Stomach (tissue), 19 donors: ENCODE measurements at places on chromosomes 5 and 9. TPM values are rescaled to one million over a fixed set of nuclear protein-coding genes. Genes with fewer than 3 reads are reported as not detected.
A peak's percentile ranks its signal among the peaks of the same experiment; 100 is the strongest.

GRCh38 chr5:143683459-143683858 is 128.5 kb upstream of the HMHB1 start:
- no peak for DNase-seq

GRCh38 chr5:83750749-83751148 is 30.1 kb upstream of the HAPLN1 start:
- DNase-seq: no peak

DNA sequence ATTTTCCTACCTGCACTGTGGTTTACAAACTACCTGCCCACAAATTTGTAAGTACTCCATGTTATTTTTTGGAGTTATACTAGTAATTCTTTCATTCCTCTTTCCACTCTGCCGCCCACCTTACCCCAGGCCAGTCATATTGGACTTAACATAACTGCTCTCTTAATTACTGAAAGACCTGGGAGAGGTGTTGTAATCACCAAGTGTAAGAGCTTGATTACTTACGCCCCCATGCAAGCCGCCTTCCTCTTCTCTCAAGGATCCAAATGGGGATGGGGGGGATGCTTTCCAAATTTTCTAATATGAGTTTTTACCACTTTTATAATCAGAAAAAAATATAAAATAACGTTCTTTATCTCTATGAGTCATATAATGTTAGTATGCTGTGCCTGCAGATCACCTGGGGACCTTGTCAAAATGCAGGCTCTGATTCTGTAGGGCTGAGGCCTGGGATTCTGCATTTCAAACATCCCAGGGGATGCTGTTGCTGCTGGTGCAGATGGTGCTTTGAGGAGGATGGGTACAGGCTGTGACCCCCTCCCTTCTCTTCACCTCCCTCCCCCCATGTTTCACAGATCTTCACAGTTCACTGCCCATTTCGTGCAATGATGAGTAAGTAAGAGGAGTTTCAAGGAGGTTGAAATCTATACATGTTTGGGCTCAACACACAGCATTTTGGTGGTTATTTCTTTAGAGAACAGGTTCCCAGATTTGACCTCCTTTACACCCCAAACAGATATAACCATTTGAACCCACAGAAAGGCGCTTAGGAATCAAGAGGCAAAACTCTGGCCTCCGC is 87.3 kb downstream of the SEC61B start:
- no peak for DNase-seq

GRCh38 chr9:87227456-87227855 is 270.2 kb upstream of the DAPK1 start:
- no peak for DNase-seq

GRCh38 chr5:134438721-134439123 is 27.0 kb upstream of the CDKN2AIPNL start:
- no peak for DNase-seq

DNA sequence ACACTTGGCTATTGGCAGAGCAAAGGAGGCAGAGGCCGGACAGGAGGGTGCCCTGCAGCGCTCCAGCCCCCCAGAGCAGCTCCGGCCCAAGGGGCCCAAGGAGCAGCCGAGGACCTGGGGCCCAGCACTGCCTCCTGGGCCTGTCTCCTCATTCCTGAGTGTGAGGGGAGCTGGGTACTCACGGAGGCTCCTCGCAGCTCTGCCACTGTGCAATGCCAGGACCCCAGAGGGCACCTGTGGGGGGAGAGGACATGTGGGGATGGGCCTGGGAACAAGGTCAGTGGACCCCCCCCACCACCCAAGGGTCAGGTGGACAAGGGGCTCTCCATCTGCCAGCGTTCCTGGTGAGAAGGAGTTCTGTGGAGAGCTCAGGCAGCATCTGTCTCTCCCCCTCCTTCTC is 192.6 kb upstream of the PPP1R26 start:
- DNase-seq: no peak

DNA sequence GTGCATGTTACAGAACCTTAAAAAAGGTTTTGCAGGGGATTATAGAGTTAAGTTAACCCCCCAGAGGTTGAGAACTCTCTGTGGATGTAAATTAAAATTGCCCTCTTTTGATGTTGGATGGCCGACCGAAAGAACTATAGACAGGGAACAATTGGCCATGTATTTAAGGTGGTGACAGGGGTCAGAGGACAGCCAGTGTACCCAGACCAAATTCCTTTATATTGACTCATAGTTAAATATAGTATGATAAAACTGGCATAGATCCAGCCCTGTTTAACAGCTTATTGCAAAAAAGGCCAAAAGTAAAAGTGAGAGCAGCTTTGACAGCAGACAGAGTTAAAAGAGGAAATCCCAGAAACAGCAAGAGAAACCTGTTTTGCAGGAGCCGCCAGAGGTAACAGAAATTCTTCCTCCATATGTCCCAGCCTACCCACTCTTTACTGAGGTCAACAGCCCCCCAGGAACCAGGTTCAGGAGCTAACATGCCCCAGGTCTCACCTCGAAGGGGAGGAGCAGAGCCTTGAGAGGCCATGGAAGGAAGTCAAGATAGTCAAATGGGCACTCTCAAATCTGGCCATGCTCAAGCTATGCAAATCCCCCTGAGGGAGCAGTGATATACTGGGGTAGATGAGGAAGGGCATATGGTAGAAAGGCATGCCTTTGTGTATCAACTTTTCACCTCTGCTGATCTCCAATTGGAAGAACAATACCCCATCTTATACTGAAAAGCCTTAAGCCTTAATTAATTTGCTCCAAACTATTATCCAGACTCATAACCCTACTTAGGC is 156.4 kb upstream of the COX7C start:
- no peak for DNase-seq

GRCh38 chr9:96222132-96222531 is 79.8 kb downstream of the HSD17B3 start:
- DNase-seq: no peak

GRCh38 chr5:145981589-145982571 is 45.5 kb downstream of the SH3RF2 start:
- peak; percentile 63 for DNase-seq

DNA sequence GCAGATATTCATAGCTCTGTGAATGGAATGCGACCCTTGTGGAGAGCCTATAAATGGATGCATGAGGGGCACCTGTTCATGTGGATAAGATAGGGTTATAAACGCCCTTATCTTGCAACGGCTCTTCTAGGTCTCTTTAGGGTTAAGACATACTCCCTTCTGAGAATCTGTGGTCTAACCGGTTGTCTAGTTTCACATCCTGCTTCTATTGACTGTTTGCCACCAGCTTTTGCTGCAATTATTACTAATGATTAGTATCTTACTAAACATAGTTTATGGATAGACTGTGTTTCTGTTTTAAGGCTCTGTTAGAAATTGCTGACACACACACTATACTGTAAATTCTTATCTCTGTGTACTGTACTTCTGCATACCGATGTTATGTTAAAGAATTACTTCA is 198.9 kb upstream of the CYLC2 start:
- DNase-seq: no peak

- no peak for DNase-seq
Measured at GRCh38 chr5:51829230-51829629, 446.0 kb downstream of the ISL1 start.

- DNase-seq: no peak
Measured at GRCh38 chr9:22241611-22242010, 205.0 kb upstream of the DMRTA1 start.

- DNase-seq: no peak
Measured at GRCh38 chr5:6391151-6391550, 12.8 kb upstream of the MED10 start.

GRCh38 chr9:85960688-85961093 is 19.7 kb downstream of the NAA35 start:
- no peak for DNase-seq

DNA sequence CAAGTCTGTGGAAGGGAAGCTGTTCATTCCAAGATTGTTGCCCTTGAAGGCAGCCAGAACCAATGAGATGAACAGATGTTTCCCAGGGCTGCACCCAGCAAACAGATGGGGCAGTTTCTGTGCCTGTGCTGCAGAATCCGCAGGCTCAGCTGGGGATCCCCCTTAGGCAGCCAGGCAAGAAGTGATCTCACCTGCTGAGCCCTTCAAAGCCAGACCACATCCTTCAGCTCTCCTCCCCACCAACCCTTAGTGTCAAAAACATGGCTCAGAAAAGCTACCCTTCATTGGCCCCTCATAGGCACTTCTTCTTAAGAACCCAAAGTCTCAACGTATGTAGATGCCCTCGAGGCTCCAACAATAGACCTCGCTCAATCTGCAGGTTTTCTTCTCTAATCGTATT is 626.7 kb downstream of the CCDC171 start:
- DNase-seq: no peak

- DNase-seq: peak; percentile 23
Measured at GRCh38 chr5:149005077-149005892, 57.6 kb downstream of the SH3TC2 start.

DNA sequence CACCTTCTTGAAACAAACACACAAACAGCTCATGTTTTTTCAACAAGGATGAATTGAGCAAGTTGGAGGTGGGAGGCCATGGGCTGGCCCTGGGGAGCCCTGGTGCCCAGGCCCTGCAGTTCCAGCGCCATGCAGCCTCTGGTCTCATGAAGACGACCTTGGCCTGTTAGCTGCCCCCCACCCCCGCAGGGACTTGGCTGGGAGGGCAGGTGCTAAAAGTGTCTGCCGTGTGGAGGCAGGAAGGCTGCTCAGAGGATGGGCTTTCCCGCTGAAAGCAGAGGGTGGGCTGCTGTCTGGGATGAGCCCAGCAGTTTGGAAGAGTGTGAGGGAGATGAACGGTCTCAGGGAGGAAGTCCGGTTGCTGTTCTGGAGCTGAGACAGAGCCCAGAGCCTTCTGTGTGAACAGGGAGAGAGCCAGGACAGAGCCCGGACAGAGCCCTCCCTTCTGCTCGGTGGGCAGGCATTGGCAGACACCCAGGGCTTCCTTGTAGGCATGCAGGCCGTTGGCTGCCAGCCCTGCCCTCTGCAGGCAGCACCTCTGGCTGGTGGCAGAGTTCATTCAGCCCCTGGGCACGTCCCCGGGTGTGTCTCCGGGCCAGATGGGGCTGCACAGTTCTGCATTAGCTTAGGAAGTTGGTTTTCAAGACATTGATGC is 18.7 kb downstream of the ROPN1L start:
- DNase-seq: peak; percentile 55

GRCh38 chr9:120868676-120869359 is 8.2 kb downstream of the PHF19 start:
- DNase-seq: peak; percentile 98

DNA sequence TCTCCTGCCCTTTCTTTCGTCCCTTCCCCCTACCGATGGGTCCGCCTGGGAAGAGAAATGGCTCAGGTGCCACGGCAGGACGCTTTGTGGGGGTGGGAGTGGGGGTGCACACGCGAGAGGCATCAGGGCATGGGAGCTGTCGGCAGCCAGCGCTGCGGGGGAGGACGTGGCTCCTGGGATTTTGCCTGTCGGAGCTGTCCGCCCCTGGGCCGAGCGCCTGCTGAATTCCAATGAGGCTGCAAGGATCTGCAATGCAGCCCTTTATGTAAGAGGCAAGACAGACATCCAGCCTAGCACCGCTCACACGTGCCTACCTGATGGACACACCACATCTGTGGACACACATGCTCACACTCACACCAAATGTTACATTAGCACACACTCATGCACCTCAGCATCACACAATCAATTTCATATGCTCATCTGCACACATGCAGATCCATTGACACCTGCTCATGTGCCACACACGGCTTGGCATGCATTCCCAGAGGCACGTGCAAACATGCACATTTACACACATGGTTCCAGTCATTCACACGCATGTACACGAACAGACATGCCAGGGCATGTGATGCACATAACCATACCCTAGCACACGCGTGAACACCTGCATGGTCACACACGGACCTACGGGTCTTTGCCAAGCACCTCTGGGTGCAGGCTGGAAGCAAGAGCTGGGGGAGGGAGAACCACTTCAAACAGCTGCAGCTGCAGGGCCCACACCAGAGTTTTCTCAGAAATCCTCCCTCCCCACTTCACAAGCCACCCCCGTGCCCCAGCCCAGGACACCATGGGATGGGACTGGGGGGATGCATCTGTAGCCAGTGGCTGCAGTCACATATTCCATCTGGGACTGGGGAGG is 1.4 kb downstream of the GRIN1 start:
- no peak for DNase-seq

- DNase-seq: no peak
Measured at GRCh38 chr5:102918986-102919610, 164.0 kb downstream of the PAM start.

GRCh38 chr9:93295031-93295430 is 111.1 kb downstream of the WNK2 start:
- peak; percentile 57 for DNase-seq

GRCh38 chr5:81393783-81394718 is at the start of gene ACOT12:
ACOT12 (minus strand) TSS chr5:81394134; CDS start chr5:81394114, 20 bp downstream.
- DNase-seq: peak; percentile 63

- no peak for DNase-seq
Measured at GRCh38 chr9:112618385-112619009, 99.4 kb downstream of the INIP start.

GRCh38 chr5:126636956-126637355 is 36.2 kb downstream of the PHAX start:
- DNase-seq: no peak

DNA sequence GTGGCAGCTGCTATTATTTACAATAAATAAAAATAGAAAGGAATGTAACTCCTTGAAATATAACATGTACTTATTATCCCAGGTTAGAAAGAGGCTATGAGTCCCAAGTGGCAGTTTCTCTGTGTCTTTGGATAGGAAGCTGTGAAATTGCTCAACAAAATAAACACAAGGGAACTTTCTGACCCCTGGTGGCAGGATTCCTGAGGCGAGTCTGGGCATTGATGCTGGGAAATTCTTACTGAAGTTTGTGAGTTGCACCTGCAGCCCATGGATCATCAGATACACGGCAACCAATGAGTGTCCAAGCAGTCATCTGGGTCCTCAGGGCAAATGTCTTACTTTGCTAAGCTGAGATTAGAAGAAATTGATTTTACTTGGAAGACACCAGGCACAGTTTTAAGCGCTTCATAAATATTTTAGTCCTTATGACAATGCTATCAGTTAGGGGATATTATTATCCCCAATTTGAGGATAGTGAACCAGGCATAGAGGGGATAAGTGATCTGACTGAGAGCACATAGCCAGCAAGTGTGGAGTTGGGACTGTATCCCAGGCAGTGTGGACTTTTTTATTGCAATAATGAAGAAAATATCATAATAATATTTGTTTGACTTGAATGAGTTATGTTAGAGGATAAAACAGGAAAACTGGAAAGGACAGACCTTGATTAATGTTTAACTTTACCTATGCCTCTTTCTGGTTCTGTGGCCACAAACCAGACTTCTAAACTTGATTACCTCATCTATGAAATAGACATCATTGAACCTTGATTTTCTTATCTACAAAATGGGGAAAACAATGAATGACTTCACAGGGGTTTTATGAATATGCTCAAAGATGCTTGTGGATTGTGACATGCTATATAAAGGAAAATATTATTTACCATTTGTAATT is 265.5 kb upstream of the ADAMTSL1 start:
- DNase-seq: peak; percentile 80

- no peak for DNase-seq
Measured at GRCh38 chr5:22352493-22352892, 500.7 kb downstream of the CDH12 start.

The CDKN2B gene
- 152 TPM for total RNA-seq

The TMEM174 gene
- not detected for total RNA-seq

The FBXL17 gene
- 9.4 TPM for total RNA-seq

The EDIL3 gene
- total RNA-seq: 2.3 TPM

The PCDHGA10 gene
- not detected for total RNA-seq

The QRFP gene
- total RNA-seq: not detected

The GFI1B gene
- not detected for total RNA-seq

The CD180 gene
- total RNA-seq: 2.6 TPM

The OR2Y1 gene
- total RNA-seq: not detected

The CDH6 gene
- total RNA-seq: not detected

The C9orf153 gene
- total RNA-seq: not detected

The ADAMTSL2 gene
- 3.3 TPM for total RNA-seq
